Amniotic stem cell (primary cell): ENCODE measurements at places on chromosomes 5 and 9.

DNA sequence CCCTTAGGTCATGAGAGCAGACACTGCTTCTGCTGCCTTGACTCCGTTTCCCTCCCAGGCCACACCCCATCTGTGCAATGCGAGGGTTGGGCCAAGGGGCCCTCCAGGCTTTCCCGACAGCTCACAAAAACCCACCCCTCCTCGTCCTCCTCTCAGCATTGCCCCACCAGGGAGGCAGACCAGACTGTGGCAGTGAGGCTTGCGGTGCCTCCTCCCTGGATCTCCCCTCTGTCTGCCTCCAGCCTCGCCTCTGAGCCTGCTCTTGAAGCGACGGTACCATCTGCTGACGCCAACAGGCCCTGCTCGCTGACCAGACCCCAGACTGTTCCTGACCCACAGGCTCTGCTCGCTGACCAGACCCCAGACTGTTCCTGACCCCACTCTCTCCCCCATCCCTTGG lies 99.2 kb upstream of the CACNA1B start:
- no peak for DNase-seq

DNA sequence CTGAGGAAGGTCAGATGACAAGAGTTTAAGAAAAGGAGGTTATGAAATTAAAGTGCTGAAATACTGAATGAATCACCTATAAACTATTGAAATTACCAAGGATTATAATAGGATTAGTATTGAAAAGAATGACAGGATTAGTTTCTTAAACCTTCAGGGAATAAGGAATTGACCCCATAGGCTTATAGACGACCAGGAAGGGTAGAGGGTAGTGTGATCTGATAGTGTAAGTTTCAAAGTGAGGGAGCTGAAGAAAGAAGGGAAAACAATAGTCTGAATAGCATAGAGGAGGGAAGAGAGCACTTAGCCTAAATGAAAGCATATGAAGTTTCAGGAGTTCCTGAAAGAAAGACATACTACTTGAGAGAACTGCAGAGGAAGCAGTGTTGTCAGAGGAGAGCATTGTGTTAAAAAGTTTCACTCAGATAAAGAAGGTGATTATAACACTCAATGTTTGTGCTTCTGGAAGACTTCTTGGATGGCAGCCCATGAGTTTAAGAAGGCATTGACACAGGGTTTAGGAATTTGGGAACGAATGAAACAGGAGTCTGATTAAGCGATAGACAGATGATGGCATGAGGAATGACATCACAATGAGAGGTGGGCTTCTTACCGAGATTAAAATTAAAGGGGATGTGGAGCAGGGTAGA lies 557.9 kb upstream of the GRAMD2B start:
- no peak for DNase-seq

DNA sequence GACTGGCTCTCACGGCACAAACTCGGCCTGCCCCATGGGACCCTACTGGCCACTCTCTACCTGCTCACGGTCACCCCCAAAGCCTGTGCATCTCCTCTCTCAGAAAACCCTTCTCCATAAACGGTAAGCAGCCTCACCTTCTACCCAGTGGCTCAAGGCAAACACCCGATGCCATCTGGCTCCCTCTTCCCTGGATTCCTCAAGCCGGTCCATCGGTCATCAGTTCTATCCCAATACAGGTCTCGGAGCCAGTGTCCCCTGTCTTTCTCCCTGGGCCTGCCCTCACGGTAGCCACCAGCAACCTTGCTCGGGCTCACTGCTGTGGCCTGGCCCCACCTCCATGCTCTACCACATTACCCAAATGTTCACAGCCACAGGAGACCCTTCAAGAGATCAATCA lies 134.1 kb downstream of the ROR2 start:
- DNase-seq, result no peak

DNA sequence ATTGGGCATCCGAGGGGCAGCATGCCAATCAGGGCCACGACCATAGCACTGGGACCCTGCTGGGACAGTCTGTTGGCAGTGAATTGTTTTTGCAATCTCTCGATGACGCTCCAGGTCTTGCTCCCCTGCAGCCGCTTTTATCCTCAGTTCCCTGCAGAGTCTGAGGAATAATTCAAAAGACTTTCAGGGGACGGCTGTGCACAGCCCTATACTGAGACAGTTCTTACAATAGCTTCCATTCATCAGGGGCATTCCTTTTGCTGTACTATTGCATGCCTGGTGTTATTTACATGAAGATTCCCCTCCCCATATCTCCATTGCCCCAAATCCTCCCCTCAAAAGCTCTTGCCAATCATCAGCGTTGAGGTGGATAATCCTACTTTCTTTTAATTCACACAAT lies 163.3 kb upstream of the WWC1 start:
- DNase-seq, result no peak

GRCh38 chr9:36191290-36191645 lies 547 bp downstream of the CLTA start:
- DNase-seq, result no peak

GRCh38 chr9:72334658-72335337 lies 30.2 kb downstream of the ZFAND5 start:
- no peak for DNase-seq

GRCh38 chr5:127235136-127235535 lies 55.5 kb upstream of the MEGF10 start:
- no peak for DNase-seq

GRCh38 chr9:8855046-8855445 lies 1055.5 kb upstream of the DMAC1 start:
- no peak for DNase-seq

- DNase-seq, result no peak
Observed at GRCh38 chr9:86659413-86660046, 287.8 kb downstream of the GAS1 start.

- no peak for DNase-seq
Observed at GRCh38 chr9:136787690-136788400, 3.3 kb upstream of the TMEM141 start.

DNA sequence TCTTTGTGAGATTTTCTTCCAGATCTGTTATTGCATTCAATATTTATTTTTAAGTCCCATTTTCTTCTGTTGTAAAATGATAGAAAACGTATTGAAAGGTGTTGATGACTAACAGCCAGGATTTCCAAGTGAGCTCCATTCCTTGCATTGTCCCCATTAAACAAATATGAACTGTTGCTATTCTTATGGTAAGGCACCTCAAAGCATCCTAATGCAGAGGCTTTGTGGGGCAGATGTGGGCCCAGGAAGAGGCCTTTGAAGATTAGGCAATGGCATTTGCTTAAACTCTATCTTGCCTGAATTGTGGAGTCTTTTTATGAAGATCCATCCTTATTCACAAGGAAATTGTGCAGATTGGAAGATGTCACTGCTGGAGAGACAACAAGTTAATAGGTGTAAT lies 38.9 kb downstream of the NTRK2 start:
- no peak for DNase-seq

GRCh38 chr5:145350513-145350912 lies 484.6 kb downstream of the PRELID2 start:
- peak; percentile 45 for DNase-seq

- DNase-seq, result no peak
Observed at GRCh38 chr5:181203777-181204112, 1.3 kb downstream of the TRIM7 start.

- DNase-seq, result no peak
Observed at GRCh38 chr9:5089737-5090136, 95.7 kb downstream of the INSL6 start.

- no peak for DNase-seq
Observed at GRCh38 chr9:132942541-132943182, 1.8 kb downstream of the TSC1 start.

GRCh38 chr5:77232574-77233358 lies 22.3 kb downstream of the PDE8B start:
- DNase-seq, result no peak

- DNase-seq, result no peak
Observed at GRCh38 chr5:139850423-139851016, 54.9 kb downstream of the PSD2 start.

DNA sequence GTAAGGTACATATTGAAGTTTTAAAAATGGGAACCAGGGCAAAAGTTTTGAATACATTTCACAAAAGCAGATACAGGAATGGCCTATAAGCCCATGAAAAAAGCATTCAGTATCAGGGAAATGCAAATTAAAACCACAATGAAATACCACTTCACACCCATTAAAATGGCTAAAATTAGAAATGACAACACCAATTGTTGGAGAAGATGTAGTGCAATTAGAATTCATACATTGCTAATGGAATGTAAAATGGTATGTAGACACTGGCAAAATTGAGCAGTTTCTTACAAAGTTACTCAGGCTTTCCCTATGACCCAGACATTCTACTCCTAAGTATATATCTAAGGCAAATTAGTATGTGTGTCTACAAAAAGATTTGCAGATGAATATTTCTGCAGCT lies 34.2 kb downstream of the CDC14B start:
- DNase-seq, result no peak

DNA sequence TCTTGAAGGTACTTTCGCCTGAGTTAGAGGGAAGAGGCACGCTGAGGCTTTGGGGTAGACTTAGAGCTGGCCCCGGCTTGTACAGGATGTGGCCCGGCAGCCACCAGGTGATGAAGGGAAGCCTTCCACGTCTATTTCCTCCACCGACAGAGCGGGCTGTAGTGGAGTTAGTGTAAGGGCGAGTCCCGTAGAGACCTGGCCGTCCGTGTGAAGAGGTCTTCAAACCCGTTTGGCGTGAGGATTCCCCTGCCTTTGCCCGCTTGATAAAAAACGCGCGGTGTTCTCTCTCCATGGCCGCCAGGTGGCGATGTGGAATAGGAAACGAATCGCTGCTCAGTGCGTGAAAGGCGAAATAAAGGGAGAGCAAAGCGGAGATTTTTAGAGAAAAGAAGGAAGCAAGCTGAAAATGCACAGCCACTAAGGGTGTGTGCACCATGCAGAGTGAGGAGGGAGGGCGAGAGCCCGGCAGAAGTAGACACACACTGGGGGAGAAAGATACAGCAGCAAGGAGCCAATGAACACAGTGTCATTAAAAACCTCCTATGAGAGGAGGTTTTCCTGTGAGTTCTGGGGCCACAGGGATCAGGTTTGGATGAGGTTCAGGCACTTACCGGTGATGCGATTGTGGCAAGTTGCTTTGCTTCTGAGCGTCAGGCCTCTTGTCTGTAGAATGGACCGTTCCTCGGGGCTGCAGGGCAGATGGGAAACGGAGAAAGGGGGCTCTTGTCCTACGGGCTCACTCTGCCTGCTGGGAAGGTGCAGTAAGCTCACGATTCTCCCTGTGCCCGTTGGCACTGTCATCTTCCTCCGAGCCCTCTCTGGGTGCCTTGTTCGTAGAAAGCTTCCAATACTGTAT lies 34.2 kb downstream of the STC2 start:
- DNase-seq, result peak; percentile 46

DNA sequence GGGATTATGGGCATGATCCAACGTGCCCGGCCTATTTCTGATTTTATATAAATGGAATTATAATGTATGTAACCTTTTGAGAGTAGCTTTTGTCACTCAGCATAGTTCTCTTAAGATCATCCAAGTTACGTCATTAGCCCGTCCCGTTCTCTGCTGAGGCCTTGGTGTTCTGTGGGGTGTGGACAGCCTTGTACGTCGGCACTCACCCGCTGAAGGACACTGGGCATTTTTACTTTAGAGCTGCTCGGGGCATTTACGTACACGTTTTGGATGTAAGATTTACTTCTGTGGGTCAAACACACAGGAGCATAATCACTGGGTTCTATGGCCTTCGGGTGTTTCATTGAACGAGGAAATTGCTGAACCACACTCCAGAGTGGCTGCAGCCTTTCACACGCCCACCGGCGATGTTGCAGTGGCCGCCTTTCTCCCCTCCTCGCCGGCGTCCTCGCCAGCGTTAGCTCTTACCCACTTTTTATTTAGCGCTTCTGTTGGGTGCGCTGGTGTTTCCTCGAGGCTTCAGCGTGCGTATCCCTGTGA lies 101.8 kb downstream of the EHMT1 start:
- DNase-seq, result no peak

DNA sequence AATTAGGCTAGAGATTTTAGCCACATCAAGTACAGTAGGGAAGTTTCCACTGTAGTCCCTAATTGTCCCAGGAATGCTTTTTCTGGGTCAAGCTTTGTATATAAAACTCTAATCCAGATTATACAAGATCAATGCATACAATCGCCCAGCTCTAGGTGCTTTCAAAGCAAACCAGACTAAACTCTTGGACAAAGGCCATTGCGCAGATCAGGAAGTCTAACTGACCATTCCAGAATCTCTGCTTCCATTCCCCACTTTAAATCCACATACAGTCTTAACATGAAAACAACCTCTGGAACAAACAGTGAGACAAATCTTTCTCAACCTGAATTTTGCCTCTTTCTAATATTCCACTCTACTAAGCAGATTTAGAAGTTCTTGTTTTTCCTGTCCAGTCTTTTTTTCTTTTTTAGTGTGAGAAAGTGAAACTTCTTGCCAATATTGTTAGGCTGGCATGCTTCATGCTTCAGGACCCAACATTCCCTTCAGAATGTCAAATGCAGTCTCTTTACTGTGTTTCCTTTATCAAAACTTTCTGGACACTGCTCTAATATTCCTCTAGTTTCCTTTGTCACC lies 76.1 kb downstream of the ITGA1 start:
- DNase-seq, result no peak

- DNase-seq, result no peak
Observed at GRCh38 chr9:79598562-79599345, 27.0 kb downstream of the TLE4 start.

DNA sequence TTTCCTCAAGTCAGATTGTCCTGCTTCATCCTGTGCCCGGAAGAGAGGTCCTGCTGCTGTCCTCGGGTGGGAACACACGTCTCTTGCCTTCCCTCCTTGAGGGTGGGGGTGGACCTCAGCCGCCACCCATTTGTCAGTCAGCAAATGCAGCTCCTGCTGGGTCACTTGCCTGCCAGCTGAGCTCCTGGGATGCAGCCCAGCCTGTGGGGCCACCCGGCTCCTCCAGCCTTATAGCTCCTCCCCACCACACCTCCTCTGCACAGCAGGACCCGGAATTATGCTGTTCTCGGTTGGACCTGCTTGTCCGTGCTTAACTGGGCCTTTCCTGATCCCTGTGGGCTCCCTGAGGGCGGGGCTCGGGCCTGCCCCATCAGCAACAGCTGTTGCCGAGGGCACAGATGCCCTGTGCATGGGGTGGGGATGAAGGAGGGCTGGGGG lies 52.7 kb downstream of the RXRA start:
- DNase-seq, result no peak

DNA sequence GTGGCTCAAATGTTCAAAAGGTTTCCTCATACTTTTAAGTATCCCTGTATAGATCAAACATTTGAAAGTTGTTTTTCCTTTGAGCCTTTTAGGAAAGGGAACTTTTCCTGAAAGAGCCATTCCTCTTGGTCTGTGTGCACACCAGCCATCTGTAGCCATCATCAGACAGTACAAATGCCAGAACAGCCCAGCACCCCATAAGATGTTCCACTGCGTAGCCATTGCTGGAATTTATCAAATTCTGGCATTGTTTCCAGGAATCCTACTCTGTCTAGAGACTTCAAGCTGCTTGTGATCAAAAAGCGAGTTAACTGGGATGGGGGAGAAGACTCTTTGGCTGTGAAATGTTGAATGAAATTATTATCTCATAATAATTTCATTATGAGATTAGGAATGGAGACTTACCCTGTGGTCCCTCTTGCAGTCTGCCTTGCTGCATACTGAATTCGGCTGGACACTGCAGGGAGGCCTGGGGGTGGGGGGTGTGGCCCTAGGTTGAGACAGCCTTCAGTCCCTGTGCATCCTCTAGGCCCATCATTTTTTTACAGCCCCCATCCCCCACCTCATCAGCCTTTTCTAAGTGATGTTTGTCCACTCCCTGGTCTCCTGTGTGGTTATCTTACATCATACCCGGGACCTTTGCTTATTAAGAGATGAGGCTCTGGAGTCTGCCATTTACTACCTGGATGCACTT lies 99.8 kb downstream of the RALGPS1 start:
- DNase-seq, result no peak

GRCh38 chr5:141729387-141730006 lies 47.5 kb upstream of the ARAP3 start:
- DNase-seq, result no peak
